ENCODE measurements at places on chromosomes 2 and 18.

DNA sequence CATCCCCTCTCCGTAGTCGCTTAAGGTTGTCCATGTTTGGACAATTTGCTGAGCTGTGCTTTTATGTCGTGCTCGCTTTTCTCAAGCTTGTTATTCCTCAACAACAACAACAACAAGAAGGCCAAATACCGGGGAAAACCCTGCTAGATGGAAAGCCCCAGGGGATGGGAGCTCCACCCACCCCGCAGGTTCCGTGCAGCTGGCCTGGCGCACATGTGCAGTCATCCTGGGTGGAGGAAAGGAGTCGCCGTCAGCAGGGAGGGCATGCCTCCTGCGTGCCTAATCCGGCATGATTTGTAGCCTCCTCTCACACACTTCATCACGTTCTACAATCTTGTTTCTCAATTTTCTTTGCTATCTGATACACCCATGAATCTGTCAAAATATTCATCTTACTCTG is 87.4 kb upstream of the SALL3 start:
- DNase-seq = no peak

DNA sequence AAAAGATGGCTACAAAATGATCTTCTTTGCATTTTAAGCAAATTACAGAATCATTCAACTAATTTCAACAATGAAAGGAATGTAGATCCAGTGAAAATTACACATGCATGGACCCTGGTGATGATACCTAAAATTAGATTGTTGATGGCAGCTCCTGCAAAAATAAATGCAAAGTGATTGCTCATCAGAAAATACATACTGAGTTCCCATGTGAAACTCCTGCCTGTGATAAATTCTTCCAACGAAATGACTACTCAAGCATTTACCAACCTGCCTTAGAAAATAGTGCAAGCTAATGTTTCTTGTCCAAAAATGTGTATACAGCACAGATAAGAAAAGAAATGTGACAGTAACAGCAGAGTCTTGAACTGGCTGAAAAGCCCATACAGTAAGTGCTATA is 300.0 kb upstream of the REV1 start:
- no peak for DNase-seq

- DNase-seq = no peak
These were observed 445.4 kb downstream of the NBAS start for GRCh38 chr2:15115776-15116175.

GRCh38 chr18:37304012-37304680 is 261.5 kb downstream of the CELF4 start:
- no peak for DNase-seq

DNA sequence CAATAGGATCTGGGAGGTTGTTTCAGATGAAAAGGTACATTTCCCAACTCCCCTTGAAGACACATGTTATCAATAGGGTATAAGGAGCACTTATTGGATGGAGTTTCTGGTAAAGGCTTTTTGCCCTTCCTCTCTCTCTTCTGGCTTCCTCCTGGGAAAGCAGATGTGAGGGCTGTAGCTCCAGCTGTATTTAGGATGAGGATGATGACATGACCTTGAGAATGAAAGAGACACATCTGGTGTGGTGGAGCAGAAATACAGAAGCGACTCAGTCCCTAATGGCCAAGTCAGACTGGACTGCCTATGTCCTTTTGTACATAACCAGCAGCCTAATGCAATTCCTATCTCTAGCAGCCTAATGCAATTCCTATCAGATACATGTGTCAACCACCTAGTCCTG is 100.9 kb upstream of the NXPH2 start:
- no peak for DNase-seq

Data from SK-MEL-5 (cell line).